Osteoblast (primary cell): ENCODE measurements at places on chromosomes 12 and 14. TPM values are rescaled to one million over a fixed set of nuclear protein-coding genes. Genes with fewer than 3 reads are reported as not detected.

GRCh38 chr12:13175499-13175898 lies 21.0 kb upstream of the EMP1 start:
- no peaks in the 10 kb centered on the region for H3K27me3 ChIP-seq
- H3K4me3 ChIP-seq: no peak overlapping the region
- peak overlapping the region; percentile 84 for H3K27ac ChIP-seq
- H3K36me3 ChIP-seq: no peaks in the 10 kb centered on the region
- peak; percentile 18 for DNase-seq

GRCh38 chr12:1503281-1503711 lies 91.1 kb downstream of the FBXL14 start:
- peak; percentile 6 for DNase-seq
- no peaks in the 10 kb centered on the region for H3K36me3 ChIP-seq
- no peak overlapping the region for H3K4me3 ChIP-seq
- peaks cover 13% of the 10 kb centered on the region for H3K4me1 ChIP-seq
- H3K27ac ChIP-seq: no peak overlapping the region
- H3K27me3 ChIP-seq: no peaks in the 10 kb centered on the region

TAS2R9 gene
- not detected in 2 replicates for total RNA-seq

AP5M1 gene
- 23.5 and 25.0 TPM in 2 replicates for total RNA-seq
